ENCODE measurements at places on chromosomes 2 and 18.

- DNase-seq = no peak
Measured at GRCh38 chr2:219759801-219760200, 132.4 kb downstream of the SLC4A3 start.

- no peak for DNase-seq
Measured at GRCh38 chr2:134504586-134505336, 214.0 kb downstream of the TMEM163 start.

DNA sequence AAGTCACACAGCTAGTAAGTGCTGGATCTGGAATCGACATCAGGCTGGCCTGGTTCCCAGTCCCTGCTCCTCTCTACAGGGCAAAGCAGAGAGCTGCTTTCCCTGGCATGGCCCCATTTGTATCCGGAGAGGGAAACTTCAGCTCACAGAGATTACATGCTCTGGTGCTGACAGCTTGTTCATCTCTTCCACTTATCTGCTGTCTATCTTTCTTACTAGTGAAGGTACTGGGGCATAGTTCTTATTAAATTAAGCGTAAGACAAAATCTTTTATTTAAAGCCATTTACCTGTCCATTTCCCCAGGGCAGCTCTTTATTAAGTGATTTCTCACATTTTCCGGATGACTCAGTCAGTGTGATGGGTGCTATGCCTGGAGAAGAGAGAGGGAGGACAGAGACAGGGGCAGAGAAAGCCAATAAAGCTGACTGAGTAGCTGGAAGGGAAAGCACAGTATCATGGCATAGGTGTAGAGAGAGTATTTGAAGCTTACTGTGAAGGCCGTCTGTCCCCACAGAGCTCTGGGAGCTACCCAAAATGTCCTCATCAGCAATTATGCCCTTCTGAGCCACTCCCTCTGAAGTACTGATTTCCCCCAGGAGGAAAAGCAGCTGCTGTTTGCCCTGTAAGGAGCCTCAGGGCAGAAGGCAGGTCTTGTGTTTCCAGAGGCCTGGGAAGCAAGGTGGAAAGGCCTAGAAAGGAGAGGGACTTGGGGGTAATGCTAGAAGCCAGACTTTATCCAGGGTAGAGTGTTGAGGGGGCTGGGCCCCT, 44.1 kb upstream of the EPAS1 start:
- peak; percentile 28 for DNase-seq

GRCh38 chr2:205463466-205464025, 218.8 kb upstream of the NRP2 start:
- no peak for DNase-seq

DNA sequence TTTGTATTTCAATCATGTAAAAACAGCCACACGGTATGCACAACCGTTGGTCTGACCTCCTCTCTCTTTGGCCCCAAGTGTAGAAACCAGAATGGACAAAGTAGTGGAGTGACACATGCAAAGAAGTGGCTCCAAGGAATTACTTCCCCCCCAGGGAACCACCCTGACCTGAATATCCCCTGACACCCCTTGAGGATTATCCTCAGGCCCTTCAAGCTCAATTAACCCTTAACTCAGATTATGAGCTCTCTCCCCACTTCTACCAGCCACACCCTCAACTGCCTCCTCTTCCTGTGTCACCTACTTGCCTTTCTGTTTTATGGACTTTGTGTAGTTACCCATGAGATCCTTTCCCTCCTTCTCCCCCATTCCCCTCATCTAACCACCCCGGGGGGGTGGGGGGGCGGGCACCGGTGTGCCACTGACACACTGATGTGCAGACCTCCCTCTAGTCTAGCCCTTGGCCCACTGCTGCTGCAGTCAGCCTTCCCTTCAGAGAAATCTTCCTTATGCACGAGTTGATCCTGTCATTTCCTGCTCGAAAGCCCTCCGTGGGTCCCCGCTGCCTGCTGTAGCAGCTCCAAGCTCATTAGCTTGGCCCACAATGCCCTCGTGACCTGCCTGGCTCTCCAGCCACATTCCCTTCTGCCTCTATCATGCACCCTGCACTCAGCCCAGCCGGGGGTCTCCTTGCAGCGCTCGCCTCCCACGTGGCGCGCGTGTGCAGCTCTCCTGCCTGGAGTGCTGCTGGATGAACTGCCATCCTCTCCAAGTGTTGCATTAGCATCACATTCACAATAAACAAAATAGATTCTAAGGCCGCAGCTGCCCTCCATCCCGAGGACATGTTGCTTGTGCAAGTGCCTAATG, 40.1 kb upstream of the TMEM177 start:
- no peak for DNase-seq

- no peak for DNase-seq
Measured at GRCh38 chr2:143297182-143297581, 168.0 kb downstream of the ARHGAP15 start.

- DNase-seq = no peak
Measured at GRCh38 chr2:30403592-30404312, 43.3 kb upstream of the LCLAT1 start.

DNA sequence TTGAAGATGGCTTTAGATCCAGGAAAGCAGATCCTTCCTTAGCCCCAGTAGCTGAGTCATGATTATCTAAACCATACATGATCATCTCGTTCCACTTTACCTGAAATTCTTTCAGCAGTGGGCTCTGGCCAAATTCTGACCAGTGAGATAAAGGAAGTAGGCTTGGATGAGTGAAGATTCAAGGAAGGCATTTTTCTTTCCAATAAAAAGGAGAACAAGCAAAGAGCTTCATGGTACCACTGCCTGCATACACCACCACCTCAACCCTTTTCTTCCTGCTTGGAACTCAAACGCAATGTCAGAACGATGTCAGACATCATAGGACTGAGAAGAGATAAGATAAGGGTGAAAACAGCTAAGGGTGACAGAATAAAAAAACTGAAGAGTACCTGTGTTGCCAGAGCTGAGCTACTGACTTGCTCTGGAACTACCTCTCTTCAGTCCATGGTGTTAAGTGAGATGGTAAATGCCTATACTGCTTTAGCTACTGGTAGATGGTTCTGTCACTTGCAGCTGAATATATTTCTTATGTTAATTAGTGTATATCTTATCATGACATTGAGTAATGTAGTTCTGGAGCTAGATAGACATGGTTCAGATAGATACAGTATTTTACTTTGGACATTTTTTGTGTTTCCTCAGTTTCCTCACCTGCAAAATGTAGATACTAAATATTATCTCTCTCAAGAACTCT, 58.7 kb upstream of the ACVR1 start:
- no peak for DNase-seq

- no peak for DNase-seq
Measured at GRCh38 chr2:26612522-26613240, 28.5 kb downstream of the CIB4 start.

DNA sequence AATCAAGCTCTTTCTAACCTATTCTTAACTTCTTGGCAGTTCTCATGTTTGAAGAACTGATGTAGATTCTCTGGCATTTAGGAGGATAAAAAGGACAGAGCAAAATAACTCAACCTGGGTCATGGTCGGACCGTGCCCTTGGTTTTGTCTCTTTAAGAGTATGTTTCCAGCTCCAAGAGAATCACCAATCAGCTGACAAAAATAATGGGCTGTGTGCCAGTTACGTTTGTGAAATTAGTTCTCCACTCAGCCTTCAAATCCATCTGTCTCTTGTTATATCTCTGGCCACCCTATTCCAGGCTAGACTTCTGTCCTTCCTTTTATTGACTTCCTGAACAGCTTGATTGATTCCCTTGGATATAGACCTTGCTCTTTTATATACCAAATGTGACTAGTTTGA, 225.7 kb downstream of the EPHA4 start:
- DNase-seq = no peak

DNA sequence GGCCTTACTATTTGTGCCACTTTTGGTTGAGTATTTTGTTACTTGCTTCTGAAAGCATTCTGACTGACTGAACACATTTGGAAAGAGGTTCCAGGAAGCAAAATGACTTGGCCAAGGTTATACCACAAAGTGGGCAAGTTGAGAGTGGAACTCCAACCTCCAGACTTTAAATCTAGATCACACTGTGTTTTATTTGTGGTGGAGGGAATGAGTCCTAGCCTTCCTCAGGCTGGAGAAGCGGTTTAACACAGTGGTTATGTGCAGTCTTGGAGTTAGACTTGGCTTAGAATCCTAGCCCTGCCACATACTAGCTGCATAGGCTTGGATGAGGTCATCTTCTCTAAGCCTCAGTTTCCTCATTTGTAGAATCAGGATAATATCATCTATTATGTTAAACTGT, 33.4 kb downstream of the PLEKHM3 start:
- no peak for DNase-seq

DNA sequence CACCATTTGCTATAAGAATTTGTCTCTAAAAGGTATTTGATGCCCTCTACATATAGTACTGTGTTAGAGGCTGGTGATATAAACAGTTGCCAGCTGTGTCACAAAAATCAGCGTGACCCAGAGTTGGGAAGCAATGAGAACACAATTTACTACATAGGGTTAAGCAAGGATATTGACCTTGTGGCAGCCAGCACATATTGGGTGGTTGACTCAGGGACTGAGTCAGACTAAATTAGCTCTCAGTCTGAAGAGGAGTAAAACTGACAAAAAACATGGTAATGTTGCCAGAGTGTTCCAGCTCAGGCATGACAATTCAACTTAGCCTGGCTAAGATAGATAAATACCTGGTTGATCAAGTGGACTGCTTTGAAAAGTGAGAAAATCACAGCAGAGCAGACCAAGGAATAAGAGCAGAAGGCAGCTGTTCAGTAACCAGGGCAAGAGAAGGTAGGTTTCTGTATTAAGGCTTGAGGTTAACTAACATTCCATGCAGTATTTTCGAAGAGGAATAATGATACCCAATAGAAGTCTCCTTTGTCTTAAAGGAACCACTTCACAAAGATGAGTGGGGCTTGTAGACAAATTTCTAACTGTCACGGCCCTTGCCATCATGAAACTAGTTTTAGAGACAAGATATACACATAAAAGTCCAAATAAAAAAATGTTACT, 108.2 kb upstream of the ERBB4 start:
- peak; percentile 93 for DNase-seq

- DNase-seq = no peak
Measured at GRCh38 chr18:8536922-8537321, 72.3 kb upstream of the RAB12 start.

DNA sequence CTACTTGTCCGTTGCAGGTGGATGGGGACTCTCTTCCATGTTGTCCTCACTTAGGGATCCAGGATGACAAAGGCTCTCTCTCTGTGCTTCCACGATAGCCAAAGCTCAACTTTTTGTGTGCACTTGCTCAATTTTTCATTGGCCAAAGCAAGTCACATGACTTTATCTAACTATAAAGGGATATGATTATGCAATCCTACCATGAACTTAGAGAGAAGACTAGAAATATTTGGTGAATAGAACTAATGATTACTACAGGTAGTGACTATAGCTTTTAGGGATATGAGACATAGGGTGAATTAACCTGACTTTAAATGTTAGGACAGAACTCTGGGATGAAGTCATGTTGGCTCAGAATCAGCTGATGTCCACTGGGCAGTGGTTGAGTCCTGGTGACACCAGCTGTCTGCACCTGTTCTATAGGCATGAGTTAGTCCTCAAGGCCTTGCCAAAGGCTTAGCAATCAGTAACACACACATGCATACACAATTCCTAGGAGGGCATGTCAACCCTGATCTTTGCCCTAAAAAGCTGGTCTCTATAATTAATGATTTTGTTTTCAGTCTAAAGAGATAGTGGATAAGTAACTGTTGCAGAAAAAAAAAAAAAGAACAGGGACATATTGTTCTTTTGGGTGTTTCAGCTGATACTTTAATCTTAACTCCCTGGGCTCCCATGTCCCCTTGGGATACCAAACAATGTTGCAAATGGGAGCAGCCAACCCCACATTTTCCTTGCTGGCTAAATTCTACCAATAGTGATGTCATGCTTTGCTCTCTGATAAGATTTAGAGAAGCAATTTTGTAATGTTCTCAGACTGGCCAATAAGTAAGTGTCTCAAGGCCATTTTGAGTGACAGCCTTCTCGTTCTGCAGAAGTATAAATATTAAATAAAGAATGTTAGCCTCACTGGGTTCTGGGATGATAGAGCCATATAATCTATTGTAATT, 12.5 kb upstream of the HK2 start:
- no peak for DNase-seq

GRCh38 chr2:181399027-181399426, 58.2 kb upstream of the ITGA4 start:
- no peak for DNase-seq

GRCh38 chr2:128187032-128187654, 96.1 kb downstream of the UGGT1 start:
- DNase-seq = peak; percentile 15

DNA sequence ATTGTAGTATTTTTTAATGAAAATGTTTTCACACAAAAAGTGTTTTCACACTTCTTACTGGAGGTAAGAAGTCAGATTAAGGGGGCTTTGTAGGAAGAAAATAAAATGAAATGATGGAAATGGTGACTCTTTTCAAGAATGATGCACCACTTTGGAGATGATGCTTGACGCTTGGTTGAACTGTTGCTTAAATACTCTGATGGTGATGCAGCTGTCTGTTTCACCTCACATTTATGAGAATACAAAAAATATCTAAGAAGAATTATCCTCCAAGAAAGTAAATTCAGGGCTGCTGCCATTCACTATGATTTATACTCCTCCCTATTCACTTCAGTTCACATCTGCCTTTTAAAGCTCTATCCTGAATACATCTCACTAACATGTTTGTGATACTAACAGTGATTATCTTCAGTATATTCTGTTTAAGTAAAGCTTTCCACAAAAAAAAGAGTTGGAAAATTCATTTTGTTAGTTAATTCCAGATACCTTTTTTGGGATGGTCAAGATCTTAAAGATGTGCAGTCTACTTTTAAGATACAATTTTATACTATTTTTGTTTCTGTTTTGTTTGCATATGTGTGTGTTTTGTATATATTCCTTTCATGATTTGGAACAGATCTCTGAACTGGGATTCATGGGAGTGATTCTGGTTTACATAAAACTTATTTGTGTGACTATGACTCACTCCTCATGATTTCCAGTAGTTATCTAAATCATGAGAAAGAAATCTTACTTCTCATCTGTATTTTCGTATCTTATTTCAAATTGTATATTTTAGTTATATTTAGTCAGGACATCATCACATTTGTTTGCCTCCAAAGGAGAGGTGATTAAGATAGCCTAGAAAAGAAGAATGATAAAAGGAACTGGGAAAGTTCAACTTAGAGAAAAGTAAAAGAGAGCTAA, 53.1 kb downstream of the SLC39A10 start:
- DNase-seq = peak; percentile 57

GRCh38 chr2:85243101-85244072, 84.4 kb downstream of the TGOLN2 start:
- DNase-seq = peak; percentile 33

DNA sequence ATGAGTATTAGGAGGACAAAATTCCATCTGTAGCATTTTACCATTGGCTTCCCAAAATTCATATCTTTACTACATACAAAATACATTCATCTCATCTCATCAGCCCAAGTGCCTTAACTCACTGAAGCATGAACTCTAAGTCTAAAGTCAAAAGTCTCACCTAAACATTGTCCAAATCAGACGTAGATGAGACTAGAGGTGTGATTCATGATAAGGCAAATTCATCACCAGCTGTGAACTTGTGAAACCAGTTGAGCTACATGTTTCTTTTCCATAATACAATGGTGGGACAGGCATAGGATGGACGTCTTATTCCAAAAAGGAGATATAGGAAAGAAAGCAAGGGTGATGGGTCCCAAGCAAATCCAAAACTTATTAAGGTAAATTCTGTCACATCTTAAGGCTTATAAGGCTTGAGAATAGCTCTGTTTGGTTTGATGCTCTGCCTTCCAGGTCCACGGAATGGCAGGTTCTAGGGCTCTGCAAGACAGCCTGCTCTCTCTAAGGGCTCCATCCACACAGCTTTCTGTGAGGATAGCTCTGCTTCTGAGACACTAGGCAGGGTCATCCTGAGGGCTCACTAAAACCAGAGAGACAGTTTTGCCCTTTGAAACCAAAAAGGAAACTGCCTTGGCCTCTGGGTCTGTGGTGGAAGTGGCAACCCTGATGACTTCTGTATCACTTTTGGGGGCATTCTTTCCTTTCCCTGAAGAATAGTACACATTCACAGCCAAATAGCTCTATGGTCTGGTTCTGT, 9.6 kb downstream of the IFIH1 start:
- no peak for DNase-seq
